ENCODE measurements at places on chromosomes 2 and 18.

DNA sequence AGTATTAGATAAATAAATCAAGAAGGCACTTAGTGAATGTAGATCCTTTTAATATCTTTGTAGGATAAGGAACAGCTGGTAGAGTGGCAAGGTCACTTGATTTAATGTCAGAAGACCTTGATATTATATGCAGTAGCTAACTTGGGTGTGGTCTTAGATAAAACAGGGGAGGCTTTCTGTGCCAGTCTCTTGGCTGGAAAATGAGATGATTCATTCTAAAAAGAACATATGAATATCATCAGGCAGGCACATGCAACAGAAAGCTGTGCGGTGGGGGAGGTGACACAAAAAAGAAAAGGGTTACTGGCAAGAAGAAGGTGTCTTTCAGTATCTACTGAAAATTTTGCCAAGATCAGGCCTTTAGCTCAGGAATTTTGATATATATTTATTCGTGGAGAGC is 931.7 kb upstream of the CELF4 start:
- no peak for DNase-seq

GRCh38 chr18:3595369-3596273 is 145.6 kb downstream of the TGIF1 start:
- DNase-seq = no peak

- no peak for DNase-seq
Observed at GRCh38 chr2:157223624-157224205, 33.8 kb upstream of the GALNT5 start.

- peak; percentile 85 for DNase-seq
Observed at GRCh38 chr18:79784965-79785770, 12.6 kb upstream of the KCNG2 start.

DNA sequence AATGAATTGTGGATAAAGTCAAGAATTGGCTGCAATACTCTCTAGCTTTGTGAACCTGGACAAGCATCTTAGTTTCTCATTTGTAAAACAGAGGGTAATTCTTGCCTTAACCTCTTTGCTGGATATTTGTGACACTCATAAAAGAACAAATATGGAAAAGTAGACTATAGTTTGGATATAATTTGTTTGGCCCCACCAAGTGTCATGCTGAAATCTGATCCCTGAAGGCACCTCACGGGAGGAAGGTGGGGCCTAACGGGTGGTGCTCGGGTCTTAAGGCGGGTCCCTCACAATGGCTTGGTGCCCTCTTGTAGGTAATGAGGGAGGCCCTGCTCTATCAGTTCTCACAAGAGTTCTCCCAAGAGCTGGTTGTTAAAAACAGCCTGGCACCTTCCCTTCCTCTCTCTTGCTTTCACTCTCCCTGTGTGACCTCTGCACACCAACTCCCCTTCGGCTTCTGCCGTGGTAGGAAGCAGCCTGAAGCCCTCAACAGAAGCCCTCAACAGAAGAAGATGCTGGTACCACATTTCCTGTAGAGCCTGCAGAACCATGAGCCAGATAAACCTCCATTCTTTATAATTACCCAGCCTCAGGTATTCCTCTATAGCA is 37.4 kb downstream of the ARL4C start:
- DNase-seq = no peak
